ENCODE measurements at places on chromosomes 16 and 17. TPM values are rescaled to one million over a fixed set of nuclear protein-coding genes. Genes with fewer than 3 reads are reported as not detected.

GRCh38 chr17:61261001-61261637, 138.5 kb upstream of the TBX2 start:
- DNase-seq: no peak

CIAO3 gene
- total RNA-seq: 31.0 TPM

DNA sequence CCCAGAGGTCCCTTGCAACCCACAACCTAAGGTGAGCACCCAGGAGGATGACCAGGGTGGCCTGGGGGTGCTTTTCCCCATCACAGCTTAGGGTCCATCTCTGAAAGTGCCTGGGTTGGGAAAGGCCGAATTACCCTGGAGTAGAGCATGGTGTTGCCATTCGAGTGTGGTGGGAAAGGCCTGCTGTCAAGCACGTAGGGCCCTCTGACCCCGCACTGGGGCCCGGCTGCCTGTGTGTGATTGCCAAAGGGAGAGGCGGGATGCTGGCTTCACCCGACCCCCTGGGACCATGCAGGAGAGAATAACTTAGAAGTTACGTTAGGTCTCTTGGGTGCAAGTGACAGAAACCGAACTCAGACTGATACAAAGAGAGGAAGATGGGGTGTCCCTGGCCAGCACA, 27.7 kb upstream of the NDRG4 start:
- DNase-seq: no peak

DNA sequence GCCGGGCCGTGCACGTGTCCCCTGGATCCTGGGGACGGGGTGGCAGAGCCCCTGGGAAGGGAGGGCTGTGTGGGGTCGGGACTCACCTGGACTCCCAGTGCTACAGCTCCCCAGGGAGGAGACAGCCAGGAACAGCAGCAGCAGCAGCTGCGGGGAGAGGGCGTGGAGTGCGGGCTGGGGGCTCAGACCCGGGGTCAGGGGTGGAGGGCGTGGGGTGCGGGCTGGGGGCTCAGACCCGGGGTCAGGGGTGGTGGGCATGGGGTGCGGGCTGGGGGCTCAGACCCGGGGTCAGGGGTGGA, 20.7 kb downstream of the TPSD1 start:
- DNase-seq: no peak

RAPGEFL1 gene
- total RNA-seq: 1.2 TPM

DNA sequence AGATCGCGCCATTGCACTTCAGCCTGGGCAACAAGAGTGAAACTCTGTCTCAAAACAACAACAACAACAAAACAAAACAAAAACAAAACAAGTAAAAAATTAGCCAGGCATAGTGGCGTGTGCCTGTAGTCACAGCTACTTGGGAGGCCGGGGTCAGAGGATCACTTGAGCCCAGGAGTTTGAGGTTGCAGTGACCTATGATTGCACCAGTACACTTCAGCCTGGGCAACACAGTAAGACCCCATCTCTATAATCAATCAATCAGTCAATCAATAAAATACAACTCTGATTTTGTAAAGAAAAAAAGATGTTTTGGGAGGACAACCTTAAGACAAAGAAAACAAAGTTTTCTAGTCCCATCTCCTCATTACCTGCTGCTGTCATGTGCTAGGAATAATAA, 51.9 kb downstream of the MARCHF10 start:
- no peak for DNase-seq

- DNase-seq: no peak
Observed at GRCh38 chr16:72234387-72234786, 62.4 kb upstream of the PMFBP1 start.

- no peak for DNase-seq
Observed at GRCh38 chr16:26453215-26453614, 613.5 kb upstream of the C16orf82 start.

TMEM204 gene
- 10.3 TPM for total RNA-seq
